ENCODE measurements at places on chromosomes 4 and X.

GRCh38 chr4:150090836-150091235 lies 12.6 kb downstream of the DCLK2 start:
- DNase-seq: no peak

DNA sequence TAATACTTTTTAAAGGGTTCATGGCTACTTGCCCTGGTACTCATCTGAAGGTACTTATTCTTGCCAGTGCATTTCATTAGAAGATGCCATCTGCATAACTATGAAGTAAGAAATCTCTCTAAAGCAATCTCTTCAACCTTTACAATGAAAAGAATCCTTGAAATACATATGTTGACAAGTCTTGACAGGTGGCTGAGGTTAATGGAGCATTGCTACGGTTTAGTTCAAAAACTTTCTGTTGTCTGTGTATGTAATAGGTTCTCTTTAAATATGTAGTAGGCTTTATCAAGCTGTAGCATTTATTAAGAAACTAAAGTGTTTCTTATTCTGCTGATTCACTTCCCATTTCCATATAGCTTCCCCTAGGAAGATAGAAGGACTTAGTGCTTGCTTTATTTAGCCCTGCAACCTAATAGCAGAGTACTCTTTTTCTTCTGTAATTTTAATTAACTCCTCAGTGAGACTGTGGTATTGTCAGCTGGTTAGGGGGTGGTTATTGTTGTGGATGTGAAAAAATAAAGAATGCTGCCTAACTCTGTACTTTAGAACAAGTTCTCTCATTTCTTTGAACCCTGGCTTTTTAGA lies 39.3 kb downstream of the SLAIN2 start:
- no peak for DNase-seq

DNA sequence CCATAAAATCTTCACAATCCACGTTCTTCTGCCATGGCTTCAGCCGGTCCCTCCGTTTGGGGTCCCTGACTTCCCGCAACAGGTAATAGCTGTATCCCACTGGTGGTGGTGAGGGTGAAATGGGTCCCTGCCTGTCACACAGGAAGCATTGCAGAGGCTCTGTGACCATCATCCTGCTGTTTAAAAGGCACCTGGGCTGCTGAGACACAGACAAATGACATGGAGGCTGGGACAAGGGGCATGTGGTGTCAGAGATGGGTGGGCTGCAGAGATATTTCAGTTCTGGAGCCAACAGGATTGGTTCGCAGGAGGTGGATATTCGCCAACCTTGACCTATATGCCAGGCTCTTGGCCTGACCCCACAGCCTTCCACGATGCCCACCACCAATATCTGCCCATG lies 82.1 kb downstream of the JAKMIP1 start:
- DNase-seq: peak; percentile 22

- DNase-seq: no peak
Measured at GRCh38 chr4:89598602-89599001, 238.4 kb downstream of the SNCA start.

DNA sequence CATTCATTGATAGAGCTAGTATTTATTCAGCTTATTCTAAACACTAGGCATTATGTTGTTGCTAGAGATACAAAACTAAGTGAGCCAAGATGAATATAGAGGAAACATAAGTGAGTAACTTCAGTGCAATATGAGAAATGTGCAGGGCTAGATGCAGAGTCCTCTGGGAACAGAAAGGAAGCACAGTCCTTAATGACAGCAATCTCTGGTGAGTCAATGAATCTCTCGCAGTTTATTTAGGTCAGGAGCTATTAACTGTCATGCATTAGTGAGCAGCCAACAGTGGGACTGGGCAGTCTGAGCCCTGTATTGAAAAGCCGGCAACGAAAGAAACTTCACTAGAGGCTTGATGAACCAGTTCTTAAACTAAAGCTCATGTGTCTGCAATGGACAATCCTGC lies 598.1 kb upstream of the MAGEB2 start:
- no peak for DNase-seq

- peak; percentile 71 for DNase-seq
Measured at GRCh38 chr4:73853246-73853704, at the start of gene PF4V1. Gene PF4V1, plus strand, starts transcription at chr4:73853296. Its CDS starts 67 bp downstream, at chr4:73853363.

DNA sequence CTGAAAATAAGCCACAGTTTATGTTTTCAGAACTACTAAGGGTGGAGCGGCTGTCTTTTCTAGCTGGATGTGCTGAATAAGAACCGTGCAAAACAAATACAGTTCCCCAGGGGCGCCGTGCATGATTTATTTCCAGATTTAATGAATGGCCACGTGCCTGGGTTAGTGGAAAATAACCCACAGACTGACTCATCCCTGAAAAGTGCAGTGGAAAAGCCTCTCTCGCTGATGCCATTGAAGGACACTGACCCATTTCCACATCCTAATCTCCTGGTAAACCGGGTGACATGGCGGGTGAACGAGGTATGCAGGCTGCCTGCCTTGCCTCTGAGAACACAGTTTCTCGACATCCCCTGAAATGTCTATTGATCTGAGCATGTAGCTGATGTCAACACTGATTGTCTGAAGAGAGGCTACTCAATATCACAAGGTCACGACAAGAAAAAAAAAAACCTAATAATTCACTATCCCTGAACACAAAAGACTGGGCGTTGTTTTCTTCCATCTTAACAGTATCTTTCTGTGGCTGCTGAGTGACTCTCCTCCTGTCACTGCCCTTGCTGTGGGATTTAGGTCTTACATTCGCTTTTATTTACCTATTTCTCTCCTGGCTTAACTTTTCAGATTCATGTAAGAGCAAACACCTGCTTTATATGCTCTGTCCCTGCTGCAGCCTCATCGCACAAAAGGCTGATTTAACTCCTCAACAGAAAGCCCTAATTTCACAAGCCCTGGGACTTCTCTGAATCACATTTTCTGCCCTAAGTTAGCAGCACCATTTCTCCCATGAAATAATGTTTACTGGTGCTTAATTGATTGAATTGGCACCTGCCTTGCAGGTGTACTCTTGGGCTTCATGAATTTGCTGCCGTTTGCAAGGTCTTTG lies 76.9 kb upstream of the SCOC start:
- no peak for DNase-seq

All from ecto neural progenitor cell (in vitro differentiated cells).